ENCODE measurements at places on chromosomes 3 and 15.
A peak's percentile ranks its signal among the peaks of the same experiment; 100 is the strongest.

DNA sequence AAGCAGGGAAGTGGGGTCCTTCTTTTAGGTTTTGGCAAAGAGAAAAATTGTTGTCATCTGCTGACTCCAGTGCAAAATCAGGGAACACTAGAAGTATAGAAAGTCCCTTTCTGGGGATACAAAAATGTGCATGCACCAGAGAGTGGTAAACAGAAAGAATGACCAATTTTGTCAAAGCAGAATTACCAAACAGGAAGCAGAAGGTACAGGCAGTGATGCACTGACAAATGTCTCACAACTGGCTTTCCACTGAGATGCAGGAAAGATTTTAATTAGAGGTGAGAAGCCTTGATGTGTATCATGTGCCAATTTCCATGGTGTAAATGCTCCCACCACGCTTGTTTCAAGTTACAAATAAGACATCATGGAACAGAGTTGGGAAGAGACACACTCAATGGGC, 66.0 kb downstream of the TRIM69 start:
- DNase-seq: no peak

- no peak for DNase-seq
Measured at GRCh38 chr15:96838081-96838480, 507.6 kb downstream of the NR2F2 start.

DNA sequence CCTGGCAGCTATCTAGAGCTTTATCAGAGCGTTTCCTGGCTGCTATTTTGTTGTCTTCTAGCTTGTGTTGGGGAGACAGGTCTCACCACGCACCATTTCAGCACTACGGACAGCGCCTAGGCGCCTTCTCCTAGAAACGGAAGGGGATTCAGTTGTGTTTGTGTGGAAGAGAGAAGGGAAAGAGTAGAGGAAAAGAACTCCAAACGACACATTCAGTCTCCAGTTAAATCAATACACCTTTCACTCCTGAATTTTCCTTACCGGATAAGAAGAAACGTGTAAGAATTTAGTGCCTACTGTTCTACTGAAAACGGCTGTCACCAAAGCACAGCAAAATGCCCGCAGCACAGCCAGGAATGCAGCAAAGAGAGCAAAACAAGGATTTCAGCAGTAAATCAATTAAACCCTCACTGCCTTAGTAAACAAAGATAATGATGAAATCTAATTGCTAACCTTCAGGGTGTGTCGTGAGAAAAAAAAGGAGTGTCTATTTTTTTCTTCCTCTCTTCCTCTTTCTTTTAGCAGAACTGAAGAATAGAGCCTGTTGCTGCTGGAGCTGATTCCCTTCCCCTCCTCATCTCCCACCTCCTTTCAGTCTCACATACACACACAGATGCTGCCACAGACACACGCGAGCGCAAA, 412 bp upstream of the CTXN2 start:
- DNase-seq: peak; percentile 66

- no peak for DNase-seq
Measured at GRCh38 chr3:52879090-52879489, 18.3 kb downstream of the STIMATE start.

Measured in ovary (tissue), 10 donors.